ENCODE measurements at places on chromosomes 6 and 20.

DNA sequence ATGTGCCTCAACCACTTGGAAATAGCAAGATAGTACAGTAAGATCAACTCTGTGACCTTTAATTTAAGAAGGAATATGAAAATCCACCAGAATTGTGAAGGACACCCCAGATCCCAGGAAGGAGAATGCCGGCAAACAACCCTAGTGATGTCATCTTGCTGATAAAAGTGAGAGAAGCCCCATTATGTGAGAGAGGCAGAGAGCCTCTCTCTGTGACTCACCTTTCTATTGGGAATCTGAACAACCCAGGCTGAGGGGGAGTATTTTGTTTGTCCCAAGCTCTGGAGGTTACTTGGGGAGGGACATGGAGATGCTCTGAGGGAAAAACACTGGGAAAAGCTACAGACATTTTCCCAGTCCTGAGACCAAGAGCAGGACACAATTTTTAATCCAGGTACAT lies 188.3 kb upstream of the FERMT1 start:
- DNase-seq = no peak

DNA sequence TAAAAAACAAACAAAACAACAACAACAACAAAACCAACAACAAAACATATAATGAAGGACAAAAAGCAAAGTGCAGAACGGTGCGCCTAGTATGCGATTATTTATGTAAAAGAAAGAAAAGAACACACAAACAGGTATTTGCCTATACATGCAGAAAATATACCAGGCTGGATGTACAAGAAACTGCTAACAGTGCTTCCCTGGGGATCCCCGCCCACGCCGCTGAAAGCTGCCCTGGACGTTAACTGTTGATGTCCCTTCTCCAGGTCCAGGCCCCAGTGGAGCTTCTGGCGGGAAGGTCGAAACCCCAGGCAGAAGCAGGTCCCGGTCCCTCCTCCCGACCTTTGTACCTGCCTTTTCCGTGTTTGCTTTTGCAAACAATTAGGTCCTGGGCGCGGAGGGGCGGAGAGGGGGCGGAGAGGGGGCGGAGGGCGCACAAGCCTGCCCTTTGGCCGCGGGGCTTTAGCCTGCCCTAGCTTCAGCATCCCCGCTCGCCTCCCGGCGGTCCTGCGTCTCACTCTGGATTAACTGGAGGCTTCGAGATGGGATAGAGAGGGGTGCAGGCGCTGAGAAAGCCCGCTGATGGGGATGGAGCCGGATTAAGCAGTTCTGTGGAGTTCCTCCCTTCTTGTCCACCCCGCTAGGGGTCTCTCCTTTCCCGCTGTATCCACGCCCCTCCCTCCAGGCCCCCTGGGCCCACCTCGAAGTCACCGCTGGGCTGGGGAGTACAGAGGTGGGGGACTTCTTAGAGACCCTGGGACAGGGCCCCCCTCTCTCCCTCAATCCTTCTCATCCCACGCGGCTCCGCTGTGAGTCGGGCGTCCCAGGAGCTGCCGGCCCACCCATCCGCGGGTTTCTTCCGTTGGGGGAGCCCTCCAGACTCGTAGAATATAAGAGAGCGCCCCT lies 8.2 kb upstream of the AHCY start:
- no peak for DNase-seq

DNA sequence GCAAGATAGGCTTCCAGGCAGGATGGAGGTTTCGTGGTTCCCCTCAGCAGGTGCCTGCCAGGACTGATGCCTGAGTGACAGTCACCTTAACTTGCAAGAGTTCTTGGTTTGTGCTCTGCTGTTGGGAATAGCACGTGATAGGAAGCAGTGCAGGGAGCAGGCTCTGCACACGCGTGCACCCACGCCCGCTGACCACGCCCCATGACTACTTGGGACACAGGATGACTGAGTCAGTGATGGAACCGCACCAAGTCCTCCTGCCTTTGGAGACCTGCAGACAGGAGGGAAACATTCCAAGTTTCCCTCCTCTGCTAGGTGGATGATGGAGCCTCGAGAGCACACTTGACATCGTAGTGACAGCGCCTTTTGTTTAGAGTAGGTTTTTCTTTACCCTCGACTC lies 164.2 kb downstream of the DTNBP1 start:
- DNase-seq = no peak

GRCh38 chr6:103081876-103082630 lies 1688.5 kb downstream of the GRIK2 start:
- DNase-seq = no peak

GRCh38 chr20:62768551-62769287 lies 27.6 kb upstream of the MRGBP start:
- peak; percentile 40 for DNase-seq

- DNase-seq = no peak
Observed at GRCh38 chr6:10397756-10398445, 17.0 kb downstream of the TFAP2A start.

DNA sequence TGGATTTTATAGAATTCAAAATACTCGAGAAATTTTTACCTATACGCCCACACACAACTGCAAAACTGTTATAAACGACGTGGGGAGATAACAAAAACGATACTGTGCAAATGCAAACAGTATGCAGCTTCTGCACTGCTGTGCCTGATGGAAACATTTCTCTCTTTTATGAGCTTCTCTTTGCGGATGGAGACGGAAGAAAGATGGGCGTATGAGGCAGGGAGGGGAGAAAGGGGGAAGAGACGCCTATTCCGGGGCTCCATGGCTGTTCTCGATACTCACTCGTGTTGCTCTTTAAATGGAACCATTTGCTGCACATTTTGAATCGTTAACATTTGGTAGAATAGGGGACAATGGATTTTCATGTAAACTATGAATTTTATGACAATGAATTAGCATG lies 69.1 kb upstream of the EXOC2 start:
- DNase-seq = no peak

- DNase-seq = no peak
Observed at GRCh38 chr6:28266563-28266961, 381 bp upstream of the ZSCAN26 start.

- no peak for DNase-seq
Observed at GRCh38 chr6:15429141-15430110, 183.6 kb downstream of the JARID2 start.

- no peak for DNase-seq
Observed at GRCh38 chr6:142376115-142376514, 74.3 kb downstream of the ADGRG6 start.

DNA sequence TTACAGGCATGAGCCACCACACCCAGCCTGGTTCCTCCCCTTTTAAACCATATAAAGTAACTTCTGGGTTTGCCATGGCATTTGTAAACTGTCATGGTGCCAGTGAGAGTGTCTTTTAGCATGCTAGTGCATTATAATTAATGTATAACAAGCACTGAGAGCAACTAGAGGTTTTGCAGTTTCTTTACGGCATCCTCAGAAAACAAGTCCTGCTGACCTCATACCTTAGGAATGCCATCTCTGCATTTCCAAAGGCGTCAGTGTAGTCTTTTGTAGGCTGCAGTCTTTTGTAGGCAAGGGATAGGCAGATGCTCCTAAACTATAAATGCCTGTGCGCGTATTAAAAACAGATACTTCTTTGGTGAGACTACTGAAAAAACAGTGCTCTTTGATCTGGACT lies 75.0 kb upstream of the EZR start:
- DNase-seq = no peak

DNA sequence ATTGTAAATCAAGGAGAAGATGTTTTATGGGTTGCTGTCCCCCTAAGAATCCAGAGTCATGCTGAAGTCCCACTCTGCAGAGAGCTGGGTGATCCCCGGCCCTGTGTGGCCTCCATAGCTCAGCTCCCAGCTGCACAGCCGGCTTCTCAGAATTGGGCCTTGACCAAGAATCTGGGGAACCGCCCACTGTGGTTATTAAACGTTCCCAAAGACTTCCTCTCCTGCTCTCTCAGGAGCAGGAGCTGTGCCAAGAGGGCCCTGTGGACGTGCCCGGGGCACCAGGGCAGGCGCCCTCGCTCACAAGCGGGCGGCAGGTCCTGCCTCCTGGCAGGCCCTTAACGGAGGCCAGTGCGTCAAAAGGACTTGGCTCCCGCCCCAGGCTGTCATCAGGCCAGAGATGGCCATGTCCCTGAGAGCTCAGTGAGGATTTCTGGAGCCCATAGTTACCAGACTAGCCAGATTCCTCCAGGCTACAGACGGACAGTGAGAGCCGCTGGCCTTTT lies 30.4 kb downstream of the ZC3H12D start:
- peak; percentile 99 for DNase-seq

DNA sequence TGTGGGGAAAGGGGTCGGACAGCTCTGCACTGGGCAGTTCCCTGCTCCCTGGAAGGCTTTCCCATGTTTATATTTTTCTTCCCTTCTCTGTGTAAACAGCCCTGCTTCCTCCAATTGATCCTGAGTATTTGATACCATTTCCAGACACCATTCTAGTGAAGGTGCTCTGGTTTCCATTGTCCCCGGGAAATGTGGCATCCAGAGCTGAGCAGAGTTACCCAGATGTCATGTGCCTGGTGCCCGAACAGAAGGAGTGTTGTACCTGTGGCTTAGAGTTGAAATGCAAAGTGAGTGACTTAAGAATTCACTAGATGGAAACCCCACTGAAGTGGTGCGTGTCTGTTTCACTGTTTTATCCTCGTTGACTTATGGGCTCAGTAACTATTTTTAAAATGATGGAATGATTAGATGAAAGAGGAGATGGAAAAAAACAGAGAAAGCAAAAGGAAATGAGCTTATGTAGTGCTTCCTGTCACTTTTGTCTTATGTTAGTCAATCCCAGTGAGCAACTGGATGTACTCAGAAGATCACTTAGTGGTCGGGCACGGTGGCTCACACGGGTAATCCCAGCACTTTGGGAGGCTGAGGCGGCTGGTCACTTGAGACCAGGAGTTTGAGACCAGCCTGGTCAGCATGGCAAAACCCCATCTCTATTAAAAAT lies 83.8 kb downstream of the SASH1 start:
- DNase-seq = no peak

DNA sequence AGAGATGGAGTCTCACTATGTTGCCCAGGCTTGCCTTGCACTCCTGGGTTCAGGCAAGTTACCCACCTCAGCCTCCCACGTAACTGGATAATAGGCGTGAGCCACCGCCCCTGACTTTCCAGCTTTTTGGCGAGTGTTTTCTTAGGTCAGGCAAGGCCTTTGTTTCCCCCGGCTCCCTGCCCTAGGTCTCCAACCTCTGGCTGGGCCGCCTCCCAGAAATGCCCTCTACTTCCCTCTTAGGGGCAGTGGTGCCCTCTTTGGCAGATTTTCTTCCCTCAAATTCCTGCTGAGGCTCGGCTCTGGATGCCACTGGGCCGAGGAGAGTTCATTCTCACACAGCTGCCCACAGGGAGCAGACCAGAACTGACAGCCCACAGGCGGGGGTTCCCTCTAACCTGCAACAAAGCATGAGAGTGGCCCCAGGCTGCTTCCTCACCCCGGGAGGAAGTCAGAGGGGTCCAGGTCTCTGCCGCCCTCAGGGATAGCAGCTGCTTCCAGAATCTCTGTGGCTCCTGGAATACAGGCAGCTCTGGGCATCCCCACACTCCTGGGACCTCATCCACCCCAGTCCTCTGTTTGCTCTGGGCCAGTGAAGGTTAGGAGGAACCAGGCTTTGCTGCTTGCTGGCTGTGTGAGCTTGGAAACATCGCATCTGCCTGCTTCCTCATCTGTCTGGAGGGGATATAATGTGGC lies 56.5 kb downstream of the TCP11 start:
- DNase-seq = no peak

DNA sequence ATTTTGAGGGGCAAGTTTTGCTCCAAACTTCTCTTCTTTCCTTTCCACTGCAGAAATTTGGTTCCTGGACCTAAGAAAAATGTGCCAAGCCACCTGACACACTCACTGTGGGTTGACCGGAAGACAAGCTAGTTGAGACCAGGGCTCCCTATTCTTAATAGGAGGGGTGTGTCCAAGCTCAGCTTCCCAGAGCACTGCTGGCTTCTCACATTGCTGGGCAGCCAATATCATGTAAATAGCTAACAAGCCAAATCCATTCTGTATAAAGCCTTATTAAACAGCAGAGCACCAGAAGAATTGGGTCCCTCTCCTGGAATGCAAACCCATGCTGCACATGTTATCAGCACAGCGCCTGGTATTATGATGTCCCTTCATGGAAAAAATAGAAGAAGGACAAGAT lies 17.0 kb upstream of the SAMD3 start:
- no peak for DNase-seq

- DNase-seq = no peak
Observed at GRCh38 chr20:44012466-44013226, 98.0 kb downstream of the TOX2 start.

DNA sequence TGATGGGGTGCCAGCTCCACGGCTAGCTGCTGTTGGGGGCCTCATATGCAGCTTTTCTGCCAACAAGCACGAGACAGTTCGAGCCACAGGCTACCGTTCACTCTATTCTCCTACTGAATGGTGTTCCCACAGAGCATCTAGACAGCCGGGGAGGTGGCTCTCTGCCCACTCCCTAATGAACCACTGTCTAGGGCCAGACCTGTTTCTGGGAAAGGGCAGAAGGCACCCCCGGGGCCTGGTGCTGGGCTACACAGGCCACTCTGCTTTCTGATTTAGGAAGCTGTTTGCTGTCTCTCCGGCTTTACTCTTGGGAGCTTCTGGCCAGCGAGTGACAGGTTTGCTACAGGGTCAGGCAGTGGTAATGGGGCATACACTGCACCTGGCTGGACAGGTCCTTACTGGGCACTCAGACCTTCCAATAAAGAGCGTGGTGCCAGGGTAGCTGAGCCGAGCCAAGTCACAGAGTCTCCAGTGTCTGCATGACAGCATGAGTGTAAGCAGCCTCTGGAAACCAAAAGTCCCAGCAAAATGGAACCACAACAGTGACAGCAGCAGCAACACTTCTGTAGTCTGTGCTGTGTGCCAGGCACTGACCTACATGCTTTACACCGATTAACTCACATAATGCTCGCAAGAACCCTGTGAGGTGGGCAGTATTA lies 8.4 kb downstream of the CCDC167 start:
- no peak for DNase-seq

DNA sequence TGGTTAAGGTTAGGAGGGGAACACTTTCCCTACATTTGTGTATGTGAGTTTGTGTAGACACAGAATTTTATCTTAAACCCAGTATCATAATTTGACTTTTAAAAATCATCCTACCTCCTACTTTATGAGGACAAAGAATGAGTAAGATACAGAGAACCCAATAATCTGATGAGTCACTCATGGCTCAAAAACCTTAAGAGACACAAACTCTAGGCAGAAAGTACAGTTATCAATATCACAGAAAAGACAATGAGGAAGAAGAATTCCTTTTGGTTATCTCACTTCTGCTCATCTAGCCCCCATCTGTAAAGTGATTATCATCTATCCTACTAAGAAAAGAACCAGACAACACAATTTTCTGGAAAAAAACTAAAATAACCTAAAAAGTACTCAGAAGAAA lies 87.7 kb downstream of the EPB41L2 start:
- no peak for DNase-seq

DNA sequence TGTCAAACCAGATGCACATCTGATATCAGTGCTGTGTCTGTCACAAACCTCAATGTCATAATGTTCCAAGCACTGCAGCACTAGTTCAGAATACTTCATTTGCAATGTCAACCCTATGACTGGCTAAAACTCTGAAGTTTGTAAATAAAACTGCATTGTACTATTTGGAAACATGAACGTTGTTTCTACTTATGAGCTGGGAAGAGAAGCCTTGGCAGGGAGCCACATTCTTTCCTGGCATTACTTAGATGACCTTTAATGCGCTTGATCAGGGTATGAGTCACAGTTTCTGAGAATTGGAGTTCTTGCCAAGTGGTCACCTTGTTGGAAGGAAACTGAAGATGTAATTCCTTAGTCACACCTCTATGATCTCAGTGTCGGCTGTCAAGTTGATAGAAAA lies 664.8 kb upstream of the MMS22L start:
- DNase-seq = no peak

GRCh38 chr6:124143435-124143834 lies 339.8 kb downstream of the NKAIN2 start:
- no peak for DNase-seq
